NCI-H446 treated with DMSO at 0.1 percent for 48 hours (cell line): ENCODE measurements at places on chromosomes 1 and 21.

GRCh38 chr21:45859041-45859761 lies 122.4 kb upstream of the COL6A1 start:
- DNase-seq = no peak

- no peak for DNase-seq
These were observed 51.7 kb downstream of the BACE2 start for GRCh38 chr21:41219498-41220207.

- no peak for DNase-seq
These were observed 208.1 kb downstream of the PRDM2 start for GRCh38 chr1:13908128-13908527.

DNA sequence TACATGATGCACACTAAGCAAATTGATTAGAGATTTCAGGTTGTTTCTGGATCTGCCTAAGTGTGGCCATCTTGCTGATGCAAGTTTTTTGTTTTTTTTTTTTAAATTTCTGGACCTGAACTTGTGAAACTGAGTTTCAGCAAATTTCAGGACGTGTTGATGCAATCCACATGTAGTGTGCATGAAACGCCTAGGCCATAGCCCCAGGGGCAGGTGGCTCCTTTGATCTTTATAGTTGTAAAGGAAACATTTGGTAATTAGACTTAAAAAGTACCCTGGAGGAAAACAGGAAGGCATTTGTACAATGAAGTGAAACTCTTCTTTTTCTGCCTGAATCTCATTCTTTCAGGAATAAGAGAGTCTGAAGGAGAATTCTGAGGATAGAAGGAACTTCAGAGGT lies 162.2 kb upstream of the LHX8 start:
- DNase-seq = no peak

DNA sequence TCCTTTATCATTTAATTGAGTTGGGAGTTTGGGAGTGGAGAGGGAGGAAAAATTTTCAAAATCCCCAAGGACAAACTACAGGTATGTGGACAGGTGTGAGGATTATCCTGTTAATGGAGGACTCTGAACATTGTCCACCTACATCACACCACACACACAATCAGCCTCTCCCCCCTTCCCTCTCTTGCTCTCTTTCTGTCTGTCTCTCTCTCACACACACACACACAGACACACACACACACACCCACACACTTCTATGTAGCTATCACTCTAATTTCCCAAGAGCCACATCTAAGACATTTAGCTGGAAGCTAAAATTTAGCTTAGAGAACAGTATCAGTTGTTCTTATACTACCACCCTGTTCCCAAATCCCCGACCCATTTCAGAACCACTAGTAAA lies 1.5 kb downstream of the S100A8 start:
- DNase-seq = no peak

DNA sequence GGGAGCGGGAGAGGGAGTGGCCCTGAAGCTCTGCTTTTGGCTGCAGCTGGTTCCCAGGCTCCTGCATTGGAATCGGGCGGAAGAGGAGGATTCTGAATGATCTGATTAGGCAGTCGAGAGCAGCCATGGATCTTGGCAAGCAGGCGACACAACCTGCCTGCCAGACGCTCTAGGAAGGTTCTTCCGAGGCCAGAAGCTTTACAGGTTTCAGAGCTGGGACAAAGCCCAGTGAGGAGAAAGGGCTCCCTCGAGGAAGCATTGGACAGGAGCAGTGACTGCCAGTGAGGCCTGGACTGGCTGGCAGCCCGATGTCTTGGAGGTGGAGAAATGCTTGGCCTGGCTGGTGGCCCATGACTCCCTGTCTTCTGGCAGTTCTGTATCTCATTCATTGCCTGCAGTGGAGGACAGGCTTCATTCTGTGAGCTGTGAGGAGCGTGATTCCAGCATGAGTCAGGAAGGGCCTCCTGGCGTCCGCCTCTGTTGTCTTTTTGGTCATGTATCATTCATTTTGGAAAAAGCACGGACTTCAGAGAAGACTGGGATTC lies 132.7 kb upstream of the IPO9 start:
- peak; percentile 99 for DNase-seq

DNA sequence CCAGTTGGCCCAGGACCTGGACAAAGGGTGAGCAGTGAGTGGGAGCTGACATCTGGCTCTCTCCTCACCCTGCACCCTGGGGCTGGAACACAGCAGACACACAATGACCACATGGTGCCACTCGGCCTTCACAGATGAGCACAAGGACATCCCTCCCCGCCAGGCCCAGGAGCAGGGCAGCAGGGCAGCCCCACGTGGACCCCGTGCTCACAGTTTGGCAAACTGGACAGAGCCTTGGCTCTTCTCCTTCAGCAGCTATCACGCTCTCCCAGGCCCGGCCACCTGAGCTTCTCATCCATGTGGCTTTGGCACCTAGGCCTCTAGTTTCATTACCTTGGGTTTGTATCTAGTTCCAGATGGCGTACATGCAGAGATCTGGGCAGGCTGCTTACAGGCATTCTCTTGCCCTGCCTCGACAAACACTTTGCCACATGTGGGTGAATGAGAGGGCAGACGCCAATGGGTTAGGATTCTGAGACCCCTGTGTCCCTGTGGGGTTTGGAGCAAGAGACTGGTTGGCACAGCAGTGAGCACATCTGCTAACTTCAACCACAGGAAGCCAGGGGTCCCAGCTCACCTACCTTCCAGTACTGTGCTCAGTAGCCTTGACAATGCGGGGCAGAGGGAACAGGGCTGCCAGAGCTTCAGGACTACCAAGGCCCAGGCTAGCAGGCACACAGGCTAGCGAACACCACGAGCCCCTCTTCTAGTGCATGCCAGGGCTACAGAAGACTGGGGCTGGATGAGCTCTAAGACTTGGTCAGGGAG lies 3.4 kb upstream of the PTPRF start:
- DNase-seq = no peak

- no peak for DNase-seq
These were observed 44.0 kb downstream of the PTAFR start for GRCh38 chr1:28132171-28133167.
